ENCODE measurements at places on chromosomes 6 and 20. TPM values are rescaled to one million over a fixed set of nuclear protein-coding genes. Genes with fewer than 3 reads are reported as not detected.
A peak's percentile ranks its signal among the peaks of the same experiment; 100 is the strongest.

GRCh38 chr6:36691011-36691410 lies 6.6 kb upstream of the RAB44 start:
- H3K27ac ChIP-seq, result peak overlapping the region; percentile 17
- H3K4me3 ChIP-seq, result no peak overlapping the region
- peaks cover 34% of the 10 kb centered on the region for H3K4me1 ChIP-seq
- no peak for DNase-seq
- peaks cover 10% of the 10 kb centered on the region for H3K36me3 ChIP-seq

- H3K4me1 ChIP-seq, result peaks cover 2% of the 10 kb centered on the region
- peaks cover 7% of the 10 kb centered on the region for H3K27me3 ChIP-seq
- no peak overlapping the region for H3K27ac ChIP-seq
- DNase-seq, result no peak
Measured at GRCh38 chr20:19626896-19627295, 131.2 kb upstream of the RIN2 start.

GRCh38 chr6:26199057-26199772 lies 112.0 kb downstream of the HFE start:
- no peaks in the 10 kb centered on the region for H3K27me3 ChIP-seq
- peak overlapping the region; percentile 99 for H3K27ac ChIP-seq
- peaks cover 25% of the 10 kb centered on the region for H3K36me3 ChIP-seq
- H3K4me3 ChIP-seq, result peak overlapping the region; percentile 98
- peak; percentile 84 for DNase-seq

MOXD1 gene
- total RNA-seq, result not detected

All from activated CD4-positive, alpha-beta T cell treated with anti-CD3 and anti-CD28 coated beads for 36 hours (primary cell).